Brain (organoid and tissue), 16 donors: ENCODE measurements at places on chromosomes 11 and 22. TPM values are rescaled to one million over a fixed set of nuclear protein-coding genes. Genes with fewer than 3 reads are reported as not detected.

MFRP gene
- polyA plus RNA-seq, result not detected

NXPE2 gene
- polyA plus RNA-seq, result not detected

IGSF9B gene
- 16.4 TPM for polyA plus RNA-seq

FKBP2 gene
- 247 TPM for polyA plus RNA-seq

PHLDA2 gene
- polyA plus RNA-seq, result 10.6 TPM

MUC2 gene
- not detected for polyA plus RNA-seq

USH1C gene
- polyA plus RNA-seq, result 20.5 TPM

PRODH gene
- 2.2 TPM for polyA plus RNA-seq

SYCE3 gene
- polyA plus RNA-seq, result 2.9 TPM
